Activated T-helper 1 cell treated with anti-CD3 and anti-CD28 coated beads, Interleukin-12 subunit alpha, Interleukin-12 subunit beta, Interleukin-2, Interleukin-4 antibody, amounts not matched to agents 30 ng/mL and 10 ng/mL and 1 ng/mL, durations not matched to agents 14 hours and 24 hours and 36 hours (primary cell): ENCODE measurements at places on chromosomes 1 and 21. TPM values are rescaled to one million over a fixed set of nuclear protein-coding genes. Genes with fewer than 3 reads are reported as not detected.

Gene EVA1B
- total RNA-seq = 10.6 and 10.9 TPM in 2 replicates

Gene RPE65
- not detected in 2 replicates for total RNA-seq

Gene OPRD1
- total RNA-seq = 0.05 TPM in 1 of 2 replicates, not detected in the other

Gene AIDA
- 36.3 and 37.5 TPM in 2 replicates for total RNA-seq

Gene KRTAP7-1
- not detected in 2 replicates for total RNA-seq

Gene PDPN
- not detected in 2 replicates for total RNA-seq

Gene HEYL
- total RNA-seq = 0.10 TPM in 2 replicates

GRCh38 chr1:155858800-155859233, 550 bp upstream of the SYT11 start:
- DNase-seq = no peak

- no peak for DNase-seq
Observed at GRCh38 chr1:81678779-81679178, 122.0 kb upstream of the ADGRL2 start.

DNA sequence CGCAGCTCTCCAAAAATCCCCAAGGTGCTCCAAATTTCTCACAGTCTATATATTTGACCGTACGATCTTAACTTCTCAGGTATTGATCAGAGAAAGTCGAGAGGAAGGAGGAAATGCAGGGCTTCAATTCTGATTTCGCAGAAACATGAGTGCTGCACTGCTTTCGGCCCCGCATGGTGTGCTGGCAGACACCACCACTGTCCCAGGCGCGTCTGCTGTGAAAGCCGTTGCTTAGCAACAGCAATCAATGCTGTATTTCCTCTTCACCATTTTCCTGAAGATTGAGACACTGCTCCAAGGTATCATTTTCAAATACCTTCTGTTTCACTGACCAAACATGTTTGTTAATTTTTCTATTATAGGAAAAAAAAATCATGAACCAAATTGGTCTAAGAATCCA, 296.3 kb downstream of the SMYD3 start:
- DNase-seq = no peak

DNA sequence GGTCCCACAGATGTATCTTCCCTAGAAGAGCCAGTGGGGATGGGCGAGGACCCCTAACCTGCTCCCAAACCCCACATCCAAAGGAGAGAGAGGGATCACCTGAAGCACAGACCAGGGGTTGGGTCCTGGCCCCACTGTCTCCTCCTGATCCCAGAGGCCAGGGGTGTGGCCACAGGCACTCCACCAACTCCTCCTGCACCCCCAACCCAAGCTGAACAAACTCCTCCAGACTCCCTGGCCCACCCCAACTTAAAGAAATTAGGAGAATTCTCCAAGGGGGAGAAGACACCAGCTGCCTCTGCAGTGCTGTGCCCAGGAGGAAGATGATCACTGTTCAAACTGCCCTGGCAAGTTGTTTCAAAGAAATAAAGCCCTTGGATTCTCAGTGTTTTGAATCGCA, 4.5 kb upstream of the PRAMEF12 start:
- DNase-seq = no peak

GRCh38 chr21:41596241-41596925, 88.4 kb upstream of the TMPRSS2 start:
- DNase-seq = no peak

DNA sequence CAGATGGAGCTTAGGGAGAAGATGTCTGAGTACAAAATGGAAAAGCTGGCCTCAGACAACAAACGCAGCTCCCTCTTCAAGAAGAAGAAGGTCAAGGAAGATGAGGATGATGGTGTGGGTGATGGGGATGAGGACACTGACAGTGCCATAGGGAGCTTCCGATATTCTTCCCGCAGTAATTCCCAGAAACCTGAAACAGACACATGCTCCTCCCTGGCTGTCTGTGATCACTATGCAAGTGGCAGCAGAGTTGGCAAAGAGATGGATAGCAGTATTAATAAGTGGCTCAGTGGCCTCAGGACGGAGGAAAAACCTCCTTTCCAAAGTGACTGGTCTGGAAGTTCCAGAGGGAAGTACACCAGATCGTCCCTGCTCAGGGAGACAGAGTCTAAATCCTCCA, 33.8 kb downstream of the STYXL2 start:
- DNase-seq = no peak

GRCh38 chr1:113095790-113096455, 22.9 kb downstream of the LRIG2 start:
- no peak for DNase-seq

- no peak for DNase-seq
Observed at GRCh38 chr1:219931033-219931432, 2.7 kb upstream of the SLC30A10 start.

- peak; percentile 2 for DNase-seq
Observed at GRCh38 chr1:69648486-69648885, 80.8 kb downstream of the LRRC7 start.

DNA sequence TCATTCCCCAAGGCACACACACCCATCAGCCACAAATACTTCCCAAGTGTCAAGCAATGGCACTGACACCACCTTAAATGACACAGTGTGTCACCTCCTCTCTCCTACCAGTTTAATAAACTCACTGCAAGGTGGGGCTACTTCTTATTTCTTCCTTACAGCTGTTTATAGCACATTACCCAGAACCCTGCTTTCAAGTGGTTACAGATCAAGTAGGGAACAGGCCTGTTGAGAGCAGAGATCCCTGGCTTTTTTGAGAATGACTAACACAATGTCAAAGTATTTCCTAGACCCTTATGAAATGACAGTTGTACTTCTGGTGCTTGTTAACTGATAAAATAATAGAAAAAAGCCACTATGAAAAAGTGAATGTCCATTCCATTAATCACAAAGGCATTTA, 19.8 kb downstream of the ZBTB17 start:
- DNase-seq = no peak

GRCh38 chr1:236795757-236796667, 920 bp downstream of the MTR start:
- no peak for DNase-seq

GRCh38 chr1:5369223-5369622, 623.0 kb downstream of the NPHP4 start:
- no peak for DNase-seq

DNA sequence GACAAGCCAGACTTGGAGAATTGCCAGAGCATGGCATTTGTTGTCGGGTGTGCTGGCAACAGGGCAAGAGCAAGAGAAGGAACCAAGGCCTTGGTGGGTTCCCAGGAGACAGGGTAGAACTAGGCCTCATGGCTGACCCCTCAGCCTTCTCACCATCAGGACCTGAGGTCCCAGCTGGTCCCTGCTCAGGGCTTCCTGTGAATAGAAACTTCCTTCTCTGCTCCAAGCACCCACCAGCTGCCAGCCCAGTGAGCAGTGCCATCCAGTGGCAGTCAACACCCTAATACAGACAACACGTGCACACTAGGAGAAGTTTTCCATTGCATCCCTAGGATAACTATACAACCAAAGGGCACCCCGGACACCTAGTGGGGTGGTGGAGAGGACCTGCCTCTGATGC, 22.8 kb downstream of the S100A6 start:
- DNase-seq = no peak

- DNase-seq = no peak
Observed at GRCh38 chr1:184743062-184743756, 11.4 kb downstream of the EDEM3 start.

GRCh38 chr1:50450861-50451653, 27.8 kb upstream of the DMRTA2 start:
- DNase-seq = no peak

DNA sequence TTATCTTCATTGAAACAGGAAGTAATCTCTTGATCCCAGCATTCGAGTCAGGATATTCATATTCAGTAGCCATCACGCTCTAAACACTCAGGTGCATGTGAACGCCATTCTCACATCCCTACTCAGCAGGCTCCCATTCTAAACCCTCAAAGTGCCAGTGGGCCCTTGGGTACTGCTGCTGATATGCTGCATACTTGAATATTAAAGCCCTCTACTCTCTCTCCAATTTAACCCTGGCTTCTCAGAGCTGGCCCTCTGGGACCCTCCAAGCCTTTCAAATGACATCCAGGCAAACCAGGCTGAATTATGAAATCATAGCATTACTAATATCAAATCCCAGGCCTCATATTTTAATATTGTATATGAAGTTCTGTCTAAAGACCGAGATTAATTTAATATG, 468.2 kb downstream of the NUF2 start:
- DNase-seq = no peak

DNA sequence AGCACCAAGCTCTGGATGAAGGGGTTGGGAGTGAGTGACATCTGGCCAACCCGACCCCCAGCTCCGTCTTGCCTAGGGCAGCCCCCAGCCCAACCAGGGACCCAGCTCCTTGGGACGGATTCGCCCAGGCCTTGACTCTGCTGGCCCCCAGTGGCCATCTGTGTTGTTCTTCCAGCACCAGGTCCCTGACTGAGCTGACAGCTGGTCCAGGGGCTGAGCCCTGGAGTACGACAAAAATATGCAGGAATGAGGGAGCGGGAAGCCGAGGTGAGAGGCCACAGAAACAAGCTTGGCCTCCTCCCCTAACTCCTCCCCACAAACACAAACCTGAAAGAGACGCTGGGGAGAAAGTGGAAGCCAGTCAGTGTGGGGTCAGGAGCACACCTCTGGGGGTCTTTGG, 55.0 kb upstream of the PAX7 start:
- DNase-seq = no peak

DNA sequence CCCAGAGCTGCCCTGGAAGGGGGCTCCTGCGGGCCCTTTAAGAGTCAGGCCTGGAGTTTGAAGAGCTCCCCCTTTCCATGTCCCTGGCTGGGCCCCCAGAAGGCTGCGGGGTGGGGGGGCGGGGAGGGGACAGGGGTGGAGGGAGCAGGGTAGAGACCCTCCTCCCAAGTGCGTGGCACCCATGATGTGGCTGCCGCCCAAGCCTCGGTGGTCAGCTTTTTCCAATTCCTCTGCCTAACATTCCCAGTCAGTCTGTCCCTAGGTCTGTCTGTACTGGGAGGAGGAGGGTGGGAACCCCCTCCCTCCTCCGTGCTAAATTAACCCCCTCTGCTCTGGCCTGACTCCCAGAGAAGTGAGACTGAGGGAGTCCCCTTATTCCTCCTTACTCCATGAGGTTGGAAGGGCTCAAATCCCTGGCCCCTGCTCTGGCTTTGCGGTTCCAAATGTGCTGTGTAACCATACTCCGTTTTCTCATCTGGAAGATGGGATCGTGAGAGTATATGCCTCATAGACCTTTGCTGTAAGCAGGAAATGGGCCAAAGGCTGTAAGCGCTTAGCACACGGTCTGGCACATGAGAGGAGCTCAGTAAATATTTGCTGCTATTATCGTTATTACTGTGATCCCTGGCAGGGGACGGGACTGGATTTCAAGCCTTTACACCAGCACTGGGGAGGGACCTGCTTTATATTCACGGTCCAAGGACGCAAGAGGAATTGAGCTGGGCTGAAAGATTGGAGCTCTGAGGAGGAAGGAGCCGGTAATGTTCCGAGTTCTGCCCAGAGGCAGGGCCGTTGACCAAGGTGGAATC, 658 bp upstream of the COL16A1 start:
- DNase-seq = no peak

- DNase-seq = no peak
Observed at GRCh38 chr1:156647351-156647750, 5.4 kb downstream of the BCAN start.

- no peak for DNase-seq
Observed at GRCh38 chr1:109134423-109134822, 20.5 kb downstream of the ELAPOR1 start.

GRCh38 chr1:116463730-116464129, 90.7 kb downstream of the ATP1A1 start:
- no peak for DNase-seq

- no peak for DNase-seq
Observed at GRCh38 chr21:36471254-36471723, 8.6 kb downstream of the CLDN14 start.

GRCh38 chr1:14817223-14818170, 219.0 kb downstream of the KAZN start:
- no peak for DNase-seq

- DNase-seq = no peak
Observed at GRCh38 chr1:231857609-231858135, 231.1 kb downstream of the DISC1 start.

DNA sequence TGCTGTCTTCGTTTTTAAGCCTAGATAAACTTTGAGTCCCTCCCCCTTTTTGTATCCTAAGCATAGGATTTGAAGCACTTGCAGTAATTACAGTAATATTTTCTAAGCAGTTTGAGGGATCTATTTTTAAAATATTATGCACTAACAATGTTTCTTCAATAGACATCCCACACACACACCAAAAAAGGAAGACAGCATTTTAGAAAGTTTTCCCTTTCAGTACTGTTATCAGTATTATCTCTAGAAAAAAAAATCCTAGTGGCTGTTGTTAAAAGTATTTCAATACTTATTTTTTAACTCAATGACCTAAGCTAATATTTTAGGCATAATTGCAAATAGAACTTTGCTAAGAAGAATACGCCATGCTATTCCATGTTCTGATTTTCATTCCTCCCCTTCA, 15.1 kb downstream of the MCOLN3 start:
- no peak for DNase-seq

DNA sequence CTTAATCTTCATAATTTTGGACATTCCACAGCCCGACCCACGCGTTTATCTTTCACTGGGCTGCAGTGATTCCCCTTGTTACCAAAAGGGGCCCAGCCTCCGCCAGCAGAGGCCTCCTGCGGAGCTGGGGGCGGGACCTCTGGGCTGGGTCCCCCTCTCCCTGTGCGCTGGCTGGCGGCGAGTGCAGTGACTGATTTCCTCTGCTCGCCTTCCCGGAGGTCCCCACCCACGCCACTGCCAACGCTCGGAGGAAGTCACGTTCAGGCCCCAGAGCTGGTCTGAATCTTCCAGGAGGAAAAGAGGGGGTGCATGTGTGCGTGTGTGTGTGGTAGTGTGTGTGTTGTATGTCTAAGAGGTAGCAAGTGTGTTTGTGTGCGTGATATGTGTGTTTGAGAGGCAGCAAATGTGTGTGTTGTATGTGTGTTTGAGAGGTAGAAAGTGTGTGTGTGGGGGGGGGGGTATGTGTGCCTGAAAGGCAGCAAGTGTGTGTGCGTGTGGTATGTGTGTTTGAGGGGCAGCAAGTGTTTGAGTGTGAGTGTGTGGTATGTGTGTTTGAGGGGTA, 35.0 kb upstream of the JAK1 start:
- peak; percentile 45 for DNase-seq

- DNase-seq = no peak
Observed at GRCh38 chr1:183368213-183369108, 49.7 kb downstream of the NMNAT2 start.
